ENCODE measurements at places on chromosomes 2 and 18.
A peak's percentile ranks its signal among the peaks of the same experiment; 100 is the strongest.

- DNase-seq: no peak
Observed at GRCh38 chr2:40394597-40394996, 57.3 kb downstream of the SLC8A1 start.

GRCh38 chr18:50051288-50051687, 143.7 kb downstream of the MYO5B start:
- no peak for DNase-seq

DNA sequence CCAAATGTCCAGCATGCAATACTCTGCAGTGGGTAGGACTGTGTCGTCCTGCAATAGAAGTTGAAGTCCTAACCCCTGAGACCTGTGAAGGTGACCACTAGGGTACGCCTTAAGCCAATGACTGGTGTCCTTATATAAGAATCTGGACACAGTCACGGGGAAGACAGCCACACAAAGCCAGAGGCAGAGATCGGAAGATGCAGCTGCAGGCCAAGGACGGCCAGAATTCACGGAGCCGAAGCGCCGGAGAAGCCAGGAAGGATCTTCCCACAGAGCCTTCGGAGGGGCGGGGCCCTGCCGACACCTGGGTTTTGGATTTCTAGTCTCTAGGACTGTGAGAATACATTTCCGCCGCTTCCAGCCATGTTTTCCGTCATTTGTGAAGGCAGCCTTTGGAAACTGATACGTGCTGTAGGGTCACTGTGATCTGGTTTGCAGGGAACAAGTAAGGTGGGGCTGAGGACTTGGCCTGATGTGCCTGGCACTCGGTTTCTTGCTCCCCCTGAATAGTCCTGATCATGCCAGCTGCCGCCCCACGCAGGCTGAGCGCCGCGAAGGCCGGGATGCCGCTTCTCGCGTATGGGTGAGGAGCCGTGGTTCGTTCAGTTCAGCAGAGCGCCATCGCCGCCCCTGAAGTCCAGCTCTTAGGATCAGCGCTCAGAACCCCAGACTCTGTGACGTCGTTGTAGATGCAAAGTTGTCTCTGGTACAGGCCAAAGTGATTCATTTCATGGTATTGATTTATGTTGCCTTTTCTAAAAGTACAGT, 38.7 kb downstream of the PTGR3 start:
- DNase-seq: no peak

GRCh38 chr2:99706735-99707134, 216.9 kb upstream of the REV1 start:
- no peak for DNase-seq

DNA sequence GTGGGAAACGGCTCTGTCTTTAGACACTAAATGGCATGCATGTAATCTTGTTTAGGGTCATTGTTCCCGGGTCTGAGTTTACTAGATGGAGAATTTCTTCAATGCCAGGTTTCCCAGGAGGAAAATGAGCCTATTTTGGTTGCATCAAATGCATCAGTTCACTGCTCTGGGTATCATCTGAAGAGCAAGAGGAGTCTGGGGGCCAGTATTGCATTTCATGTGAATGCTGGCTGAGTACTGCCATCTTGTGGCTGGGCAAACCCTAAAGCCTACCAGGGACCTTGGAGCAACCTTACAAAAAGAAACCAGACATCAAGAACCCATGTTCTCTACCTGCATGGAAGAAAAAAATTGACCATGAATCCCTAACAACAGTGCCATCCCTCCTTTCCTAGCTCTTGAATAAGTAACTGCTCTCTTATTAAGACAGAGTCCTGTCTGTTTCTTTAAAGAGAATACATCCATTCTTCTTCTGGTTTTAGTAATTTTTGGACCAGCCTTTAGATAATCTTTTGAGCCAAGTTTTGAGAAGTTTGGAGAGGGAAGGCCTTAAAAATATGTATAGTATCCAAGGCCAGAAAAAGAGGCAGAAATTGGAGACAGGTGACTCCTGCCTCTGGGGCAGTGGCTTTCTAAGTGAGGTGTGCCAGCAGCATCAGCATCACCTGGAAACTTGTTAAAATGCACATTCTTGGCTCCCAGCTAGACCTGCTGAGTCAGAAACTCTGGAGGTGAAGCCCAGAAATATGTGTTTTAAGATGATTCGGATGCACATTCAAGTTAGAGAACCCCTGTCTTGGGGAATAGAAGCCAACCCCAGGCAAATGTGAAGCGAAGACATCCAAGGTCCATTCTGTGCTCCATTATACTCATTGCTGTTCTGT, 261.0 kb upstream of the CXCR4 start:
- DNase-seq: peak; percentile 78

- no peak for DNase-seq
Observed at GRCh38 chr2:241900251-241901017, 30.9 kb downstream of the RTP5 start.

DNA sequence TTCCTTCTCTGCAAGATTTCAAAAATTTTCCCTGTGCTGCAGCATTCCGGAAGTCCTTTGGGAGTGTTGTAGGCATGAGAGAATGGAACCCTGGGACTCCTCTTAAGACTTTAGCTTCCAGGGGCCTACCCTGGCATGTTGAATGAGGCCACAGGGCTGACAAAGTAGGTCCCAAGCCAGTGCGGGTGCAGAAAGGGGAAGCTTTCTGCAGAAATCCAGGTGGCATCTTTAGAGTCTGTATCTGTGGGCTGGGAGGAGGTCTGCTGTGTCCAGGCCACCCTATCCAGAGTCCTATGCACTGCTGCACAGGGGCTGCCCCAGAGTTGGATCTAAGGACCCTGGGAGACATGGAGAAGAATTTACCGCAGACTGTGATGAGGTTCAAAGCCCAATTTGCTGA, 1.9 kb upstream of the SIX2 start:
- DNase-seq: no peak

DNA sequence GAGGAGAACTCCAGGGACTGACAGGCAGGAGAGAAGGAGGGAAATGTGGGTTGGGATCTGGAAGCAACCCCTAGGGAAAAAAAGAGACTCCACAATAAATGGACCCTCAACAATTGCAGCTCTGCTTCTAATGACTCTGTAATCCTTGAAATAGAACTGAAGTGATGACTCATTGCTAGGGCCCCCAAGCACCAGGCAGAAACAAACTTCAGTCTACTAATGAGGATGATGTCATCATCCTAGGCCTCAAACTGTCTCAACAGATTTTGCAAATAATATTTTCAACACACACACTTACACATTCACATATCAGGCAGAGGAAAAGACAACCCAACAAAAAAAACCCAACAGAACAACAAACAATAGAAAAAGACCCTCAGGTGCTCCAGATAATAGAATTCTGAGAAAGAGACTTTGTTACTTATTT, 143.3 kb downstream of the HDAC4 start:
- DNase-seq: no peak

- no peak for DNase-seq
Observed at GRCh38 chr2:158518084-158518483, 61.3 kb downstream of the PKP4 start.

DNA sequence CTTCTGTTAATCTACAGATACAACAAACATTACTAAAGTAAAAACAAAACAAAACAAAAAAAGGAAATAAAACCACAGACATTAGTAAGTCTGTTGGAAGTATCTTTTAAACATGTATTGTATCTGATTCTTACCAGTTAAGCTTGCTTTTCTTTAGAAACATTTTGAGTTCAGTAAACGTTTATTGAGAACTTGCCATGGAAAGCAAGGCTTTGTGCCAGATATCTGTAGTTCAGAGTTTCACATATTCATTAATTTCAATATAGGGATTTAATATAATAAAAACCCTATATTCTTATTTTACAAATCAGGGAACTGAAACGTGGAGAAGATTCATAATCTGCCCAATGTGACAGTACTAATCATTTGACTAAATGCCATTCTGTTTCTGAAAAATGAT, 1101.0 kb upstream of the GYPC start:
- no peak for DNase-seq

- no peak for DNase-seq
Observed at GRCh38 chr18:55452123-55452611, 135.8 kb downstream of the TCF4 start.

- DNase-seq: no peak
Observed at GRCh38 chr2:45011621-45012602, 2.7 kb upstream of the SIX2 start.

GRCh38 chr2:118050386-118050785, 36.5 kb upstream of the CCDC93 start:
- DNase-seq: no peak

DNA sequence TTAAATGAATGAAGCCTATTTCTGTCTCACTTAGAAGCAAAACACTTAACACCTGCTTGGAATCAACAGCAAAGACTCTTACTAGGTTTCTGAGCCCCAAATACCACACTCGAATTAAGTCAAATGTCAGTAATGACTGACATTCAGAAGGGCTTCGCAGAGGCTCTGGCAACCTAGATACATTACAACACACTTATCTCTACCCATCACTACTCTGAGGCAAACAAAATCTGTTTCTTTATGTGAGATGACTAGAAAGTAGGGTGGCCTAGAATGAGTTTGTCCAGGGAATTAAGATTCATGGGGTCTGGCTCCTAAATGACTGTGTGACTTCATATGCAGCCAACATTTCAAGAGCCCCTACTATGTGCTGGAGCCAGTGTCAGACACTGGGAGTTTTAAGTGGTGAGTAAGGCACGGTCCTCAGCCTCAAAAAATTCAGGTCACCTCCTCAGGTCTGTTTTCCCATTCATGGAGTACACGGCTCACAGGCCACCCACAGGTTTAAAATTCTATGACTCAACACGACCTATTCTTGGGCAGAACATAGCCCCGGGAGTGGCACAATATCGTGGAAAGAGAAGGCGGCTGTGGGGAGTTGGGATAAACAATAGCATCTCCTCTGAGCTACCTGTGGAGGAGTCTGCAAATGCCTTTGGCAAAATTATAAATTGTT, 150.3 kb upstream of the ZFP36L2 start:
- DNase-seq: no peak

GRCh38 chr2:72114693-72115051, 33.0 kb downstream of the CYP26B1 start:
- no peak for DNase-seq

- no peak for DNase-seq
Observed at GRCh38 chr2:144645083-144645778, 125.3 kb upstream of the ZEB2 start.

- DNase-seq: peak; percentile 58
Observed at GRCh38 chr2:201261471-201261870, 1.1 kb downstream of the CASP8 start.

DNA sequence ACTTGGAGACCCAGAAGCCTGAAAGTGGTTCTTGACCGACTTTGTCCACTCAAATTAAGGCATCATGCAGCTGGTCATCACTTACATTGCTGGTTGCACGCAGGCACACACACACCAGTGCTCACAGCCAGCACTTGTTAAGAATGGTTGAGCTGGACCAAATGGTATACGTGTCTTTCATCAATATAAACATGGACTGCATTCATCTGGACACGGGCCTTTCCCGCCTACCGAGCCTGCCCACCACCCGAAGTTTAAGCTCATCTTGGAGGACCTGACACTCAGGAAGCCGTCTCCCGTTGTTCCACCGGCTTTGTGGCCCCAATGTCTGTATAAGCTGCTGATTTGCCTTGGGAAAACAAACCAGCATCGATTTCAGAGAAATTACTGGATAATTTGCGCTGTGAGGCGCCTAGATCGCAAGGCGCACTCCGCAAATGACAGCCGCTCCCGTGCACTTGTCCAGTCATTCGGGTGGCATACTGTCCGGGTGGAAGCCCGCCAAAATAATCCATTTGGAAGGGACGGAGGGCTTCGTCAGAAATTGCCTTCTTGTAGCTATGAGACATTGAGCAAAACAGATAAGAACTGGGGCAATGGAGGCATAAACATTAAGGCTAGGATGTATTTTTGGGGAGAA, 40.1 kb upstream of the AKAIN1 start:
- DNase-seq: no peak

- DNase-seq: no peak
Observed at GRCh38 chr2:228767196-228767595, 503.9 kb downstream of the PID1 start.

DNA sequence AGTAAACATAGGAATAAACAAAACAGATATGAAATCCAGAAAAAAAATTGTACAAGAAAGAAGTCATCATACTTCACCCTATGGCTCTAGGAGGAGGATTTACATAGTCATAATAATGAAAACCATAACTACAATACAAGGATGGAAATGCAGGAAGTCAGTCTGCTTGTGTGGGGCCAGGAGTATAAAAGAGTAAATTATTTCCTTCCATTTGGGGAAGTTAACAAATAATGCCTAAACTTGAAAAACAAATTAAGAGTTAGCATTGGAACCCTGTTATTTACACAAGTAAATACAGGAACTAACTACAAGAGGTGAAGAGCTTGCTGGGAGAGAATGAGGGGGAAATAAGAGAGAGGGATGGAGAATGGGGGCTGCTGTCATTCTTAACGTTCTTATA, 15.4 kb downstream of the TMEM163 start:
- no peak for DNase-seq

DNA sequence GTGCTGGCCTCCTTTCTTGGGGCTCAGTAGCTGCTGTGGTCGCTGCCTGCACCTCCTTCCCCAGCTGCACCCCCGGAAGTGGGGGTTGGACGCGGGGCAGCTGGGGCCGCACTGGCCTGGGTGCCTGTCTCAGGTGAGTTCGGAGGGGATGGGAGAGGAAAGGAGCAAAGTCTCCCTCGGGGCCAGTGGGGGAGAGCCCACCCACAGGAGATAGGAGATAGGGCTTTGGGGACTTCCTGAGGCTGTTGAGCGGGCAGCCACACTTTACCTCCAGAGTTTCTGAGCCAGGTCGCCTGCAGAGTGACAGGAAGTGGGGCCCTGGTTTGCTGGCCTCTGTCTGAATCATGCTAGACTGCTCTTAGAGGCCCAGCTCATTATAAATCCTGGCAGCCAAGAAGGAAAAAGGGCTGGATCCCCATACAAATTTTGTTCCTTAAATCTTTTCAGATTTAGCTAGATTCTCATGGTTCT, 8.1 kb downstream of the MBP start:
- peak; percentile 61 for DNase-seq

DNA sequence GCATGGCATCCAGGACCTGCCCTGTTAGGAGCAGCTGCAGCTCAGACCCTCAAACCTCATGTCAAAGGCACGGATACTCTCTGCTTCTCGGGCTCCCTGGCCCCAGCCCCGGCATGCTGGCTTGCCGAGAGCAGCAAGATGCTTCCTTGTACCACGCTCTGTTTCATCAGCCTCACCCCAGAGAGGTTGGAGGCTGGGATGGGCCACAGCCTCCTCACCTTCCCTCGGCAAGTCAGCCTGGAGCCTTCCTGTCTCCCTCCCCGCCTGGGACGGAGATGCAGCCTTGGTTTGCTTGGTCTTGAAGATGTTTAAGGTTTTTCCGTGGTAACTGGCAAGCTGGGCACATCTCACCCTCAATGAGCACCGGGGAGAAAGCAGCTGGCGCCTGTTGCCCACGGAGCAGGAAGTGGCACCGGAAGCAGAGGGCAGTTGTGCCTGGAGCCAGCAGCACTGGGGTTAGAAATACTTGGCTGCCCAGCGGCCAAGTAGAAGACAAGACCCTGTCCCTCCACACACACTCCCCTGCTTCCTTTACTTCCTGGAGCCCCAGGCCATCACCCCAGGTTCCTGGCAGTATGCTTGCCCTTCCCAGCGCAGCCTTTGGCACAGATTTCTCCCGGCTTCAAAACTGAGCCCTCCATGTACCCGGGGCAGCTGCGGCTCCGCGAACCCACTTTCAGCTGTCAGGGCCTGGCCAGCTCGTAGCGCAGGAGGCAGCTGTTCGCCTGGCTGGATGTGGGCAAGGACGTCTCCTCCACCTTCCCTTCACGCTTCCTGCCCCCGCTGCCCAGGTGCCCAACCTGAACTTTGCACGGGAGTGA, 17.4 kb downstream of the FBLN7 start:
- peak; percentile 40 for DNase-seq
